Inflammatory macrophage treated with lipopolysaccharide for 4 hours (primary cell): ENCODE measurements at places on chromosomes 13 and 19.
A peak's percentile ranks its signal among the peaks of the same experiment; 100 is the strongest.

- DNase-seq = no peak
These were observed 4.8 kb upstream of the HIPK4 start for GRCh38 chr19:40394816-40395210.

DNA sequence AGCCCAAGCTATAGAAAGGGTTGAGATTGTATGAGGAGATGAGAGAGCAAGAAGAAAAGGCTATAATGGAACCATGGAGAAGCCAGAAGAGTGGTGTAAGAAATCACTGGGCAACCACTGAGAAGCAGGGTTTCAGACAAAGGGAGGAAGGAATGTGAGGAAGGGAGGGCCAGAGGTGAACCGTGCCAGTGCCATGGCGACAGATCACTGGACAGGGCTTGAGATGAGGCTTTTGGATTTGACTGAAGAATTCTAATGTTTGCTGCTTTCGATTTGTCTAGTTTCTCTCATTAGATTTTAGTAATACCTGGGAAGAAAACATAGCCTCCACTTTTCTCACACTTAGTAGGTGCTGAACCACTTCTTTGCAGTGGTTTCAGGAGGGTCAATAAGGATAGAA, 6.3 kb upstream of the GPR183 start:
- no peak for DNase-seq

DNA sequence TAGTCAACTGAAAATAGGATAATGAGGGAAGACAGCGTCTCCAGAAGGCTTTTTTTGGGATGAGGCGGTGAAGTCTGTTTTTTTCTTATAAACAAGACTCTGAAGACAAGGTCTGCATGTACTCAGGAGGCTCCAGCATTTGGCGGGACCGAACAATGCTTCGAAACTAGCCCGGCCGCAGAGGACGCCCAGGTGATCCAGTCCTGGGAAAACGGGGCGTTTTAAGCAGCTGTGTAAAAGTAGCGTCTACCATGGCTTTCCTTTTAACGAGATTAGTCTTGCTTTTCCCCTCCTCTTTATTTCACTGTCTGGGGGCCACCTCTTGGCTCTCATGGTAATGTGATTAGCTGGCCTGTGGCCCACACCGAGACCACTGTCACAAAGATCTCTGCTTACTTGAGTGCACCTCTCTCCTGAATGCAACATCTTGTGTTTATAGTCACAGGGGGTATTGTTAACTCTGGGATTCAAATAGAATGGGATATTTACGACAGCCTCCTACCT, 29.4 kb upstream of the GTF3A start:
- DNase-seq = no peak

DNA sequence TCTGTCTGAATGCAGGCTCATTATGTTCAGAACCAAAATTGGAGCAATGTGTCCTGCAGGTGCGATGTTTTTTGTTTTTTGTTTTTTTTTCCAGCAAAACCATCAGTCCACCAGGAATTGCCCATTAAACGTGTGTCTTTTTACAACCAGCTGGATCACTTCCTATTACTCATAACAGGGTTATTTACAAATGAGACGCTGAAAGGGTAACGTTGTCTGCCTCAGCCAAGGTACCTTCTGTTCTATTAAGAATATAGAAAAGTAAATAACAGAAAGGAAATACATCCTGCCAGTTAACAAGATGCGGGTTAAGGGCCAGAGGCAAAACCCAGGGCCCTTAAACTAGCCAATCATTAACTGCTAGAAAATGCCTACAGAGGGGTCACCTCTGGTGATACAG, 590.4 kb downstream of the TBC1D4 start:
- no peak for DNase-seq

DNA sequence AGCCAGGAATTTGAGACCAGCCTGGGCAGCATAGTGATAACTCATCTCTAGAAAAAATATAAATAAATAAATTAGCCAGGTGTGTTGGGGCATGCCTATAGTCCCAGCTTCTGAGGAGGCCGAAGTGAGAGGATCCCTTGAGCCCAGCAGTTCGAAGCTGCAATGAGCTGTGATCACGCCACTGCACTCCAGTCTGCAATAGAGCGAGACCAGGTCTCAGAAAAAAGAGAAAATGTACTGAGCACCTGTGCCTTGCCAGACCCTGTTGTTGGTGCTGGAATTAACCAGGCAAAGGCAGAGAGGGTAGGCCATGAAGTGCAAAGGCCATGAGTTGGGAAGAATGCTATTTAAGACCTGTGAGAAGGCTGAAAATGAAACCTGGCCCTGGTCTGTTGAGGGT, 2.7 kb downstream of the CYTH2 start:
- no peak for DNase-seq

DNA sequence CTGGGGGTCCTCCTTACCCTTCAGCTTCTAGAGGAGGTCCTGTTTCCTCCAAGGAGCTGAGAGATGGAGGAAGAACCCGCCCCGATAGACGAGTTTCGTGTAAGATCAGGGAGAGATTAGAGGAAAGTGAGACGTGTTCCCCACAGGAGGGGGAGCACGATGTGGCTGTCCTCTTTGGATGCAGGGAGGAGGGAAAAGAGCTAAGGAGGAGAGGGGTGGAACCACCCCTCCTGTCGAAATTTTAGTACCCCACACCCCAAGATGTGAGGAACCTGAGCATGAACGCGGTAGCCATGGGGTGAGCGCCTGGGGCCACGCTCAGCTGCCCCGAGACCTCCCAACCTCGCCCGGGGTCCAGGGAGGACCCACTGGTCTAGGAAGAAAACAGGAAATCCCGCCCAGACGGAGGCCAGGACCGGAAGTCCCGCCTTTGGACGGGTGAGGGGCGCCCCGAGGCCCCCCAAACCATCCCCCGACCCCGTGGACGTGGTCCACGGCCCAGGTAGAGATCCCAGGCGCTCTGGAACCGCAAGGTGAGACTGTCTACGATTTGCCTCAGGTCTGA, 1.2 kb downstream of the AKT1S1 start:
- DNase-seq = peak; percentile 45

- DNase-seq = peak; percentile 38
These were observed 20.0 kb upstream of the GPR18 start for GRCh38 chr13:99278200-99278599.

DNA sequence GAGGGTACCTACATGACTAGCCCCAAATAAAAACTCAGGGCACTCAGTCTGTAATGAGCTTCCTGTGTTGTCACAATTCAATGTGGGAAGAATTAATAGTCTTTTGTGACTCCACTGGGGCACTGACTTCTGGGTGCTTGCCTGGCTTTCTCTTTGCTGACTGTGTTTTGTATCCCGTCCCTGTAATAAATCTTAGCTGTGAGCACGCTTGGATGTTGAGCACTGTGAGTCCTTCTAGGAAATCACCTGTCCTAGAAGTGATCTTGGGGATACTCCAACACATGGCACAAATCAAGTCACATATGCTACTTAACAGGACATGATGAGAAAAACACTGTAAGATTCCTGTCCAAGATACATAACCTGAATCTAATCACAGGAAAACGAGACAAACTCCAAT, 83.0 kb downstream of the USP12 start:
- DNase-seq = no peak

DNA sequence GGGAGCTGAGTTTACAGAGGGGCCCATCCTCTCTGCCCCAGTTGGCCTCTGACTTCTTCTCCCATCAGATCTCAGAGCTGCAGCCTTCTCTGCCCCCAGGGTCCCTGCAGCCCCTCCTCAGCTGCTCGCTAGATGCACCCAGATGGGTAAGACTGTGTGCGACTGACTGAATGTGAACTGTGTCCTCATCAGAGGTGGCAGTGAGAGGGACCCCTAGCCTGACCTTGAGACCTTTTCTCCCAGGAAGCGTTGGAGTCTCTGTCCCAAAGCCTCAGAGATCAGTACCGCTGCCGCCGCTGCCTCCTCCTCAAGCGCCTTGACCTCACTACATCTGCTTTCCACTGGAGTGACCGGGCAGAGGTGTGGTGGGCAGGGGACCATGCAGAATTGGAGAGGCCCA, 2.4 kb downstream of the FAM98C start:
- DNase-seq = no peak

DNA sequence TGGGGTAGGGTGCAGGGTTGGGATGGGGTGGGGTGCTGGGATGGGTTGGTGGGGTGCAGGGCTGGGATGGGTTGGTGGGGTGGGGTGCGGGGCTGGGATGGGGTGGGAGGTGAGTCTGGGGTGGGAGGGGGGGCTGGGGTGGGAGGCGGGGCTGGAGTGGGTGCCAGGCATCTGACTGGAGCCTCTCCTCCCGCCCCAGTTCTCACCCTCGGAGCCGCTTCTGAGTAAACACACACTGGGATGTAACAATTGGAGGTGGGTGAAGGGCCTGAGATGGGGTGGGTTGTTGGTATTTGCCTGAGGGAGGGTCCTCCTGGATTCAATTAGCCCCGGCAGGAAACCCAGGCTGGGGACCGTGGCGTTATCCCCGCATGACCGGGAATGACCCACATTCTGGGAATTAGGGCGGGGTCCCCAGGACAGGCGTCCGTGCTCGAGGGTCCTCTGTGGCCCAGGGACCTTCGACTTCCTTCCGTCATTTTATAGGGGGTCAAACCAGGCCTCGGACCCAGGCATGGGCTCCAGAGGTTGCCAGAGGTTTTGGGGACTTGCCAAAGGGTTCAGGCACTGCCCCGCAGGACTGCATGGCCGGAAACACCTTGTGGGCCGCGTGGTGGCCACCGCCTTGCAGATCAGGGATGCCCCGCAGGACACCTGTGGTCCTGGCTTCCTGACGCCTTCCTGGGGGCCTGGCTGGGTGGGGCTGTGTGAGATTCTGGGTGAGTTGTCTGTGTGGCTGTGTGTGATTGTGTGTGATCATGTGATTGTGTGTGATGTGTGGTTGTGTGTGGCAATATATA, 1.4 kb downstream of the TMPRSS9 start:
- DNase-seq = no peak

DNA sequence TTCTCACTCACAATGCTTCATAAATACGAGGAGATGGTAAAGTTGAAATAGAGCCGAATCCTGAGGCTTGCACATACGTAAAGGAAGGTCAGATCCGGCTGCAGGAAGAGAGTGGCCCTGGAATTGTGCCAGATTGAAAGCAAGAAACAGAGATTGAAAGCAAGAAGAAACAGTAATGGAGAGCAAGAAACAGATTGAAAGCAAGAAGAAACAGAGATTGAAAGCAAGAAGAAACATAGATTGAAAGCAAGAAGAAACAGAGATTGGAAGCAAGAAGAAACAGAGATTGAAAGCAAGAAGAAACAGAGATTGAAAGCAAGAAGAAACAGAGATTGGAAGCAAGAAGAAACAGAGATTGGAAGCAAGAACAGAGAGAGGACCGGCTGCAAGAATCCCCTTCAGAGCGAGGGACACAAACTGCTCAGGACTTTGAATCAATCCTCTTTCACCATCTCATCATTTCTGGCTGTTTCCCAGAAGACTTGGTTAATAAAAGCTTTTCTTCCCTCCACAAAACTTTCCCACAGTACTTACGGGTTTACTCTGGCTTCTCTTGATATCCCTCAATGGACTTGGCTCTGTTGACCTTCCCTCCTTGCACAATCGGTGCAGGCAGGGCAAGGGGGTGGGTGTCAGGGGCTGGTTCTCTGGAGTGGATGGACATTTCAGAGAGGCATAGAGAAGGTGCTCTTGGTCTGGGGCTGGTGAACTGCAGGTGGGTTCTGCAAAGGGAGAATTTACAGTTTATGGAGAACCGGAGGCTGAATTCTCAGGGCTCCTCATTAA, 25.5 kb downstream of the OR7A5 start:
- no peak for DNase-seq

DNA sequence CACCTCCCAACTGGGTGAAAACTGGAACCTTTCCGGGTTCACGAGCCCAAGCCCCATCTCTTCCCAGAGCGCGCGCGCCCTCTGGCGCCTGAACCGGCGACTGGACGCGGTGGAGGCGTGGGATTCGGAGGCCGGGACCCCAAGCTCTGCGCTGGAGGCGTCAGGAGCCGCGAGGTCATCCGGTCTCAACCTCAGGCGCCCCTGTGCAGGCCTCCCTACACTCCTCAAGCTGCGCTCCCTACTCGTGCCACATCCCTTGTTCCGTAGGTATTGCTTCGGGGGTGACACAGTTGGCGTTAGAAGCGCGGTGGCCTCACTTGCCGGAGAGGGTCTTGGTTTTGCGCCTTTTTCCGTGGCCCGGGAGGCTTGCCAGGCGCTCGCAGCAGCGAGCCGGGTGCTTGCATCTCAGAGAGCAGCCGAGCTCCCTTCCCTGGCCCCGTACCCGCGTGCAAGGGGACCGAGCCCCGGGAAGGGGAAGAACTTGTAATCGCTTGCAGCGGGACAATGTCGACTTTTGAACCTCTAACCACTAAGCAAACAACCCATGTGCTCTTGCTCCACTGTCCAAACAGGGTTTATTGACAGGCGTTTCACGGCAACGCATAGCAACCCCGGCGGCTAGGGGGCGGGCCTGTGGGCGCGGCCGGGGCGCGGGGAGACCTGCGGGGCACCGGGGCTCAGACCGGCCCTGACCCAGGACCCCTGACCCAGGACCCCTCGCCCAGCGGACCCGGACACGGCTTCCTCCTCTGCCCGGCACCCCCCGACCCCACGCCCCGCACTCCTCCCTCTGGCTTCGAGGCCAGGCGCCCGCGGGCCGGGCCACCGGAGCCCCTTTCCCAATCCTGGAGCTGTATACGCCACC, 8.5 kb downstream of the CDX2 start:
- DNase-seq = peak; percentile 50

DNA sequence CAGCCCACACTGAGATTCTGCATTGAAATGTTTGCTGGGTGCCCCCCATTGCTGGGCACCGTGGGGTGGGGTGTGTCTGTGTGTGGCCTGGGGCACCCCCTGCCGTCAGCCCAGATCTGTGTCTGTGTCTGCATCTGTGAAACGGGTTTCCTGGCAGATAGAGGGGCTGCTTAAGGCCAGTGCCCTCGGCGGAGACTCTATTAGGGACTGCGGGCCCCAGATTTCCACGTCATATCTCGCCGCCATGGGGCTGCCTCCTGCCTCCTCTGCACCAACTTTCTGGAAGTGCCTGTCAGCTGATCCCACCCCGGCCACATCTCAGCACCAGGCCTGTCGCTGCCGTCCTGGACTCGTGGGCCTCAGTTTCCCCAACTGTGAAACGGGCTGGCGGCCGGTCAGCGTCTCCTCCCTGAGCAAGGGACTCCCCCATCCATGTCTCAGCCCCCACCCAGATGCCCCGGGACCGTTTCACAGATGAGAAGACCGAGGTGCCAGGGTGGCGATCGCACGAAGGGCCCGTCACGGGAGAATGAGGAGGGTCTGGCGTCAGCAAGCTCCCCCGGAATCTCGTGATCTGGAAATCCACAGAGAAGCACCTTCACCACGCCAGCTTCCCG, 21.4 kb downstream of the ARID3A start:
- no peak for DNase-seq

DNA sequence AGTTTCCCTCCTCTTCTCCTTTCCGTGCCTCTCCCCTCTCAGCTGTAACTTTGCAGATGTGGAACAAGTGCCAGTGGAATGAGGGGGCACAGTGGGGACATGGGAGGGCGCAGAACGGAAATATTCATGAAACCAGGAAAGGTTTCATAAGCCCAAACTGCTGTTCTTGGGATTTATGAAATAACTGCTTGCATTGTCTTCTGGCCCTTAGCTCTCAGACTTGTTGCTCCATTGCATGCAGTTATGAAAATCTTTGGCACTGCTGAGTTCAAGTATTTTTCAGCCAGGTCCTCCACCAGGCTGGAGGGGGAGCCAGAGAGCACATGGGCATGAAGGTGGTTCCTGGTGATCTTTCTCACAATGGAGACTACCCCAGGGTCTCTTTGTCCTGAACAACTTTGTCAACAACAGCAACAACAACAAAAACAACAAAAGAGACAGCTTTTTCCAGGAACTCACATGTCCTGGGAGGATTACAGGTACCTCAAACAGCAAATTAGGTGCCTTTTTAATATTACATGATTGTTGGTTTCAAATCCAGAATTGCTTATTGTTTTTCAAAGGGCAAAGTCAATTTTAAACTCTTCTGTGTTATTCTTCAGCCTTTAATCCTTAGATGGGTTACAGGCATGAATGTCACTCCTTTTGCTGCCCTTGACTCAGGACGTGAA, 1.5 kb downstream of the RGCC start:
- peak; percentile 87 for DNase-seq
